Activated T-helper 9 cell treated with anti-CD3 and anti-CD28 coated beads, Interleukin-2, amount 50 U/mL, for 16 hours (primary cell): ENCODE measurements at places on chromosomes 12 and 14.

- DNase-seq, result no peak
These were observed 155.7 kb upstream of the C14orf180 start for GRCh38 chr14:104423701-104424405.

- no peak for DNase-seq
These were observed 71.0 kb downstream of the PLEKHG3 start for GRCh38 chr14:64775081-64775777.

- no peak for DNase-seq
These were observed 6.0 kb upstream of the KCNH5 start for GRCh38 chr14:63051301-63051700.

GRCh38 chr12:52369809-52370208 is 2.5 kb upstream of the KRT85 start:
- DNase-seq, result no peak

- no peak for DNase-seq
These were observed 464.9 kb downstream of the PDZRN4 start for GRCh38 chr12:41652981-41653380.

DNA sequence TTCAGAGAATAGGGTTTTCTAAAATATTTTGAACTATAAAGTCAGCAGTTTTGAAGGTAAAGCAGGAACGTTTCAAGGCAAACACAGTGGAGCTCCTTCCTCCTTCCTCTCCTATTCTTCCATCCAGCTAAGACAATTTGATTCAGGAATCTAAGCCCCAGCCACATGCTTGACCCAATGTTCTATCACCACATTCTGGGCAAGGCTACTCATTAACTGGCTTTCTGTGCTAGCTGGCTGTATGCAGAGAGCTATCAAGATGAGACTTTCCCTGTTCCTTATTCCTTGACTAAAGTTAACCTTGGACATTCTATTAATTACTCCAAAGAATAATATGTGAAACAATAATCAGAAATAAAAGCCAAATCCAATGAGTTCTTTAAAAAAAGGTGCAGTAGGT is 266.9 kb downstream of the NOVA1 start:
- no peak for DNase-seq

- DNase-seq, result no peak
These were observed 34.6 kb downstream of the RERG start for GRCh38 chr12:15186597-15186996.

- DNase-seq, result no peak
These were observed 393 bp downstream of the SYT1 start for GRCh38 chr12:78864870-78865463.

GRCh38 chr12:67355428-67356379 is 86.5 kb downstream of the CAND1 start:
- no peak for DNase-seq

DNA sequence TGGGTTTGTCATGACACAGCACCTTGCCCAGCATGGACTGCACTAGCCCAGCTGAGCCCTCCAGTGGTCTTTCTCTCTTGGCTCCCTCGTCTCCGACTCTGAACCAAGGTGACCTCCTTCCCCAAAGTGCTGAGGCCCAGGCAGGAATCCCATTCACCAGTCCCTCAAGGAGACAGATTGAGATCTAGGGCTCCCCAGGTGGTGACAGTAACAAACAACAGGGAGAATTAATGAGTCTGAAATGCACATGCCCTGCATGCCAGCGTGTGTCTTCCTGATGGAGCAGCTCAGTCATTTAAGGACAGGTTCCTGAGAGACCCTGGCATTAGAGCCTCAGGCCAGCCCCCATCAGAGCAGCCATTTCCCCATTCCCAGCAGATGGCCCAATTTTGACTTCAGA is 51.4 kb upstream of the OAS1 start:
- DNase-seq, result no peak

DNA sequence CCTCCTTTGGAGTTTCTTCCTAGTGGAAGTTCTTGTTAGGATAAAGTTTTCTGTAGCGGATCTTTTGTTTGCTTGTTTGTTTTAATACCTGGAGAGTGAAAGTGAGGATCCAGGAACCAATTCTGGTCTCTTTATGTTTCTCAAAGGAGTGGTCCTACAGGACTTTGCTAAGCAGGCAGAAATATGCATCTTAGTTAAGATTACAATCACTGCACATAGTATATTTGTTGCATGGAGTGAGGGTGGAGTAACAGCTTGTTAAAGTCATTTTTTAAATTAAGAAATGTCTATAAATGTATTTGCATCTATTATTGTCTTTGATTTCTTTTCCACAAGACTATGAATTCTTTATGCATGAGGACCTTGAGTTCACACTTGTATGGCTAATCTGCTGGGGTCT is 76.7 kb downstream of the DRAM1 start:
- DNase-seq, result no peak

- no peak for DNase-seq
These were observed 110.4 kb downstream of the ARID2 start for GRCh38 chr12:45839917-45840316.

GRCh38 chr14:76389841-76390240 is 13.9 kb downstream of the ESRRB start:
- DNase-seq, result no peak

DNA sequence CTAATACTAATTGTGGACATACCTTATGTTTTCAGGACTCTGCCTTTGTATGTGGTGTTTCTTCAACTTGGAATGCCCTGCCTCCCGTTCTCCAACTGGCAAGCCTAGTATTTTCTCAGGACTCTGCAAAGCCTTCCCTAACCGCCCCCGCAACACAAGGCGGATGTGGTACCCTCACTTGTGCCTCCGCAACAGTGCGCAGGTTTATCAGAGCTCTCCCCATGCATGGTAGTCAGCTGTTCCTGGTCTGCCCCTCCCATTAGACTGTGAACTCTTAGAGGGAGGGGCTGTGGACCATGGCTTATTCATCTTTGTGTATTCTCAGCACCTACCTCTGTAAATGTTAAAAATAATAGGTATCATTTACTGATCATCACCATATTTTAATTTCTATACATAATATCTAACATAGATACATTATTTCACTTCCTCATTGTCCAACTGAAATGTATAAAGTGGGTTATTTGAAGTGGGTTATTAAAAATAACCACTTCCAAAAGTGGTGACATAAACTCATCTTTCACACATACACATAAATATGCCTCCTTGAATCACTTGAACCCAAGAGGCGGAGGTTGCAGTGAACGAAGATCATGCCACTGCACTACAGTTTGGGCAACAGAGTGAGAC is 9.0 kb downstream of the LPAR5 start:
- DNase-seq, result no peak

GRCh38 chr14:91140672-91141071 is 26.8 kb downstream of the DGLUCY start:
- no peak for DNase-seq
